Mammary epithelial cell (primary cell): ENCODE measurements at places on chromosomes 12 and 14. TPM values are rescaled to one million over a fixed set of nuclear protein-coding genes. Genes with fewer than 3 reads are reported as not detected.
A peak's percentile ranks its signal among the peaks of the same experiment; 100 is the strongest.

TNFRSF1A gene
- polyA plus RNA-seq = 87.6 TPM

RBM25 gene
- 18.2 TPM for polyA plus RNA-seq

KRT8 gene
- polyA plus RNA-seq = 391 TPM

GRCh38 chr12:116354950-116355783 lies 77.7 kb upstream of the MED13L start:
- DNase-seq = no peak

- DNase-seq = no peak
Measured at GRCh38 chr12:48292040-48292439, 58.7 kb downstream of the ZNF641 start.

GRCh38 chr12:93763746-93764147 lies 86.6 kb downstream of the CRADD start:
- no peak for DNase-seq

DNA sequence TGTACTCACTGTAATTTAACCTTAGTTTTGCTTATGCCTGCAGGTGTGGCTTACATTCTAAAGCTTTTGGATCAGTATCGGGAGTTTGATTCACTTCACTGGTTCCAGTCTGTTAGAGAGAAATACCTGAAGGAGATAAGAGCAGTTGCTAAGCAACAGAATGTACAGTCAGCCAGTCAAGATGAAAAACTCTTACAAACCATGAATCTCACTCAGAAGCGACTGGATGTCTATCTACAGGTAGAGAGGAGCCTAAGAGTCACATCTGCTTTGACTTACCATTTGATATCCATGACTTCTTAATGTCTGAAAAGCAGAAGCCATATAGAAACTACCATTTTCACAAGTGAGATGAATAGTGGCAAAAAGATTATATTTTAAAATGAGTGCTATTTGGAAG lies 56.5 kb downstream of the WASHC4 start:
- peak; percentile 3 for DNase-seq

DNA sequence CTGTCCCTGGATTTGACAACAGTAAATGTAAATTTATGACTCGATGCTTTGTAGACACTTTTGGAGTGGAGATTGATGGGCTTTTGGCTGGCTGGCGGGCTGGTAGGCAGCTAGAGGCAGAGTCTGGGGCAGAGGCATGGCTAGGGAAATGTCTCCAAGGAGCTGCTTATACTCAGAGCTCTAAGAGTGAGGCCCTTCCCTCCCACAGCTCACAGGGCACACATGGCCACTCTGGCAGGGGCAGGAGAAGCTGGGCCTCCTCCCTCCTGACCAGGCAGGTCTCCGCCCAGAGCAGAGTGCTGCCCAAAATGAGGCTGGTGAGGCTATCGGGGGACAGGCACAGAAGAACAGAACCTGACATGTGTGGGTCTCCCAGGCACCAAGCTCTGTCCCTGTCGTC lies 67.5 kb downstream of the GALNT16 start:
- DNase-seq = no peak
